Muscle of leg (tissue), 16 donors: ENCODE measurements at places on chromosomes 1 and 21.
A peak's percentile ranks its signal among the peaks of the same experiment; 100 is the strongest.

DNA sequence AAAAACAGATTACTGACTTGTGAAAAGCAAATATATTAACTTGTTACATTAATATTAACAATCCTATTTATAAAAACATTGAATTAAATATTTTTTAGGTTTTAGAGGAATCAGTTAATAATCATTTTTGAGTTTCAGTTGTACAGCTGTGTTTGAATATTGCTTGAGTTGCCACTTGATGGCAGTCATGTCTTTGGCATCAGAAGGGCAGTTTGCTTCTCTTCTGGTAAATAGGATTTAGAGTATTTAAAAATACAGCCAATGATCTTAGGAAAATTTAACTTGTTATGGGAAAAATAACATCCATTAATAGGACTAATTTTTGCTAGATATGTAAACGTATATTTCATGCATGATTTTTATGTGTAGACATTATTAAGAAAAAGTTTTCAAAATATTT lies 234.1 kb downstream of the NCAM2 start:
- no peak overlapping the region for H3K4me3 ChIP-seq
- no peaks in the 10 kb centered on the region for H3K36me3 ChIP-seq
- peak; percentile 81 for DNase-seq
- H3K27ac ChIP-seq = no peak overlapping the region
- no peaks in the 10 kb centered on the region for H3K27me3 ChIP-seq

- H3K4me1 ChIP-seq = no peaks in the 10 kb centered on the region
- no peak for DNase-seq
- H3K4me3 ChIP-seq = no peak overlapping the region
- no peaks in the 10 kb centered on the region for H3K36me3 ChIP-seq
- H3K27me3 ChIP-seq = peaks cover 2% of the 10 kb centered on the region
- no peak overlapping the region for H3K27ac ChIP-seq
Observed at GRCh38 chr21:38363693-38364092, 106.9 kb downstream of the KCNJ15 start.

DNA sequence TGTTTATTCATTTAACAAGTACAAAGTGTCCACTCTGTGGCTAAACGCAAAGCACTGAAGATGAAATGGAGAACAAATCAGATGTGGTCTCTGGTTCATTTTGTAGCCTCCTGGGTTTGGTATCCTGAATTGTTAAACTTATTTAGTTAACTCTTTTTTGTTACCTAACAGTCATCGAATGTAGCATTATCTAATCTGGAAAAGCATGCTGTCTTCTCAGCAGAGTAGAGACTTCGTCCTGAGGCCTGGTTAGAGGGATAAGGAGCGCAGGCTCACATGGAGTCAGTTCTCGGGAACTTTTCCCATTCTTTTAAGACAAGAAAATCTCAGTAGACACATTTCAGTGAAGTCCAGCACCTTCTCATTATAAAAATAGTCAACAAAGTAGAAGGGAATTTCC lies 33.1 kb upstream of the SH3D21 start:
- no peaks in the 10 kb centered on the region for H3K4me1 ChIP-seq
- H3K27me3 ChIP-seq = no peaks in the 10 kb centered on the region
- H3K36me3 ChIP-seq = peaks cover 22% of the 10 kb centered on the region
- no peak overlapping the region for H3K4me3 ChIP-seq

DNA sequence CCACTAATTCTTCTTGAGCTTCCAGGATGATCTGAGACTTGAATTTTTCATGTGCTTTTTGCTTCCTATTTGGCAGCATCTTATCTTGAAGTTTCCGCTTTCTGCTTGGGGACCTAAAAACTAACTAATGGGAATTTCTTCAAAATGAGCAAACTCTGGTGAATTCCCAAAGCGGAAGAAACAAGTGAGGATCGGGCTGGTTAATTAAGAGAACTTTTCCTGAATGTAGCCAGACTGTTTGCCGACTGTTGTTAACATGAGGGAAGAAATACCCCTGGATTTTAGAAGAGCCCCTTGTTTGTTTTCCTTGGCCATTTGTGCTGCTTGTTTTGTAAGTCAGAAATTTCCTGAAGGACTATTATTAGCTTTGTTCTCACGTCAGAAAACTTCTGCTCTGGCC lies 6.1 kb upstream of the SELE start:
- peaks cover 2% of the 10 kb centered on the region for H3K27me3 ChIP-seq
- H3K4me3 ChIP-seq = no peak overlapping the region
- DNase-seq = peak; percentile 28
- H3K4me1 ChIP-seq = peaks cover 3% of the 10 kb centered on the region

GRCh38 chr1:106924360-106924759 lies 132.1 kb upstream of the PRMT6 start:
- no peaks in the 10 kb centered on the region for H3K36me3 ChIP-seq
- H3K27me3 ChIP-seq = no peaks in the 10 kb centered on the region
- no peak for DNase-seq
- H3K27ac ChIP-seq = no peak overlapping the region
- no peak overlapping the region for H3K4me3 ChIP-seq

DNA sequence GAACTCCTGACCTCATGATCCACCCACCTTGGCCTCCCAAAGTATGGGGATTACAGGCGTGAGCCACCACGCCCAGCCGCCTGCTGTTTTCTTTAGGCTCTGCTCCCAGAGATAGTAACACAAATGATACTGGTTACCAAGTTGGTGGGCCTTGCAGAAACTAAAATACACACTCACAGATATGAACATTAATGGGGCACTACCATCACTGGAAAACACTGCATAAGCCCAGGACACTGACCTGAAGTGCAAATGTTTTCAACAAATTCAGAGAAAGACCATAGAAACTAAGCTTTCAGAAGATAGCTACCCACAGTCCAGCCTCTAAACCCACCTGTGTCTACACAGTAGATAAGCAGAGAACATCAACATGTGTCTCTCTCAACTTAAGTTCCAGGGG lies 180.5 kb downstream of the FCRL5 start:
- H3K4me3 ChIP-seq = no peak overlapping the region
- no peak for DNase-seq
- H3K4me1 ChIP-seq = no peaks in the 10 kb centered on the region
- no peaks in the 10 kb centered on the region for H3K27me3 ChIP-seq

GRCh38 chr1:89725011-89725370 lies 92.1 kb downstream of the LRRC8C start:
- no peak overlapping the region for H3K4me3 ChIP-seq
- H3K36me3 ChIP-seq = no peaks in the 10 kb centered on the region
- H3K27me3 ChIP-seq = no peaks in the 10 kb centered on the region
- peak overlapping the region; percentile 91 for H3K27ac ChIP-seq

DNA sequence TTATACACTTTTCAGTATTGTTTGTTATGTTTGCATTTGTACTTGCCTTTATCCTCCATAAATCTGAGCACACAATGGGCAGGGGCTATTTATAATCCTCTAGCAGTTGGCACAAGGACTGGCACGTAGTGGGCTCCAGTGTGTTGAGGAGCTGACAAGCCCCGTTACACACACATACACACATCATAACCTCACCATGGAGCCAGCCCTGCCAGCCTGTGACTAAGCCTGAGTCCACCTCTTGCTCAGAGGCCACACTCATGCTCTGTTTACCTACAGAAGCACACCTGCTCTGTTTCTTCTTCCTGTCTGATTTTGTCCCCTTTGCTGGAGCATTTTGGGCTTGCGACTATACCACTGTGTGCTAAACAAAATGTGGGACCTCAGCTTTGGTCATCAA lies 64.5 kb upstream of the SPATA6 start:
- no peak for DNase-seq
- no peaks in the 10 kb centered on the region for H3K4me1 ChIP-seq
- H3K27me3 ChIP-seq = no peaks in the 10 kb centered on the region
- no peak overlapping the region for H3K4me3 ChIP-seq
- no peak overlapping the region for H3K27ac ChIP-seq
- no peaks in the 10 kb centered on the region for H3K36me3 ChIP-seq

GRCh38 chr21:46411236-46411635 lies 47.5 kb upstream of the DIP2A start:
- DNase-seq = no peak
- H3K27ac ChIP-seq = no peak overlapping the region
- H3K36me3 ChIP-seq = peaks cover 35% of the 10 kb centered on the region
- H3K27me3 ChIP-seq = no peaks in the 10 kb centered on the region

- H3K36me3 ChIP-seq = no peaks in the 10 kb centered on the region
- H3K27ac ChIP-seq = no peak overlapping the region
- H3K4me1 ChIP-seq = no peaks in the 10 kb centered on the region
- H3K4me3 ChIP-seq = no peak overlapping the region
Observed at GRCh38 chr1:111249960-111250359, 22.4 kb downstream of the CHI3L2 start.

- H3K4me3 ChIP-seq = no peak overlapping the region
- H3K27me3 ChIP-seq = no peaks in the 10 kb centered on the region
- H3K36me3 ChIP-seq = no peaks in the 10 kb centered on the region
- peaks cover 25% of the 10 kb centered on the region for H3K4me1 ChIP-seq
Observed at GRCh38 chr1:33433509-33434362, 2.8 kb upstream of the PHC2 start.

GRCh38 chr1:223496883-223497282 lies 103.7 kb downstream of the CCDC185 start:
- no peak for DNase-seq
- peaks cover 3% of the 10 kb centered on the region for H3K27me3 ChIP-seq
- no peak overlapping the region for H3K27ac ChIP-seq

DNA sequence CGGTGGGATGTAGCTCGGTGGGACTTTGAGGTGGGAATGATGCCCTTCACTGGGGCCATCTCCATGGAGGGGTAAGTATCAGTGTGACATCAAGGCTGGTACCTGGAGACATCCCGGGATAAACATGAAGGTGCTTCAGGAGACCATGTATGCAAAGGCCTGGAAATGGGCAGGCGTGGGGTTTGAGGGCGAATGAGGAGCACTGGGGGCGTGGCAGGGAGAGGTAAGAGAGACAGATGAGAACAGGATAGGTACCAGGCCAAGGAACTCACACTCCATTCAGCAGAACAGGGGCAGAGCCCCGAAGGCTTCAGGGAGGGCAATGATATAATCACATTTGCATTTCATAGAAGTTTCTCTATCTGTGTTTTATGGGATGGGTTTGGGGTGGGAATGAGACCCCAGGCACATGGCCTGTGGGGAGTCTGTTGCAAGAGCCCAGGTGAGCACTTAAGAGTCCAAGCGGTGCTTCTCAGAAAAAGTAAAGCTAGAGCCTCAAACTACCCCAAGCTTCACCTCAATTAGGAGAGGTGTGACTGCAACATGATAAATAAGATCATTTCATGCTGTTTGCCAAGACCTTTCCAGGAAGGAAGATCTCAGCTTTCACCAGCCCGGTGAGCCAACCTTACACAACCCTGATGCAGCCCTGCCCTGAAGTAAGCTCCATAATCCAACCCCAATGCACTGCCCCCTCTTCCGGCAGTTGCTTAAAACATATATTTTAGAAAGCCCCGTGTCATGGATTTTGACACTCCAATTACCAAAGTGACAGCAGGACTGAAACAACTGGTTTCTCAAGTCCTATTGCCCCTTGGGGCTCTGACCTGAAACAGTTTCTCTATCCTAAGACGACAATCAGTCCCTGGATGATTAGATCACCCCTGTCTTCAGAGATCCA lies 7.4 kb downstream of the S100A9 start:
- H3K36me3 ChIP-seq = no peaks in the 10 kb centered on the region
- no peak overlapping the region for H3K27ac ChIP-seq
- no peak overlapping the region for H3K4me3 ChIP-seq
- no peaks in the 10 kb centered on the region for H3K4me1 ChIP-seq
- no peak for DNase-seq

- no peak for DNase-seq
- peaks cover 25% of the 10 kb centered on the region for H3K4me1 ChIP-seq
- no peaks in the 10 kb centered on the region for H3K27me3 ChIP-seq
- peak overlapping the region; percentile 63 for H3K27ac ChIP-seq
- no peak overlapping the region for H3K4me3 ChIP-seq
Observed at GRCh38 chr1:8856689-8857412, 21.6 kb downstream of the ENO1 start.

DNA sequence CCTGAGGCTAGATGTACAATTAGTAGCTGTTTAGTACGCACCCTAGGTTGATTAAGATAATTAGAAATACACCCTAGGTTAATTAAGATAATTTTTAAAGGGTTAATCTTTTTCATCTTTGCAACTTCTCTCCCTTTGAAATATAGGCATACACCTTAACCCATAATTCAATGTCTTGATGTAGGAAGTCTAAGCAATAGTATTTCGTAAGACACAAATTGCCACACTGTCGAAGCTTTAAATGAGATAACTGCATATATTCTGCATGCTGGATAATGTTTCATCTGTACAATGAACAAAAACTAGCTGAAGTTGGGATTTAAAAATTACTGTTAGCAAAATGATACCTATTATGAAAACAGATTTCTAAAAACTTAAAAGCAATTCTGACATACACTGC lies 122.9 kb downstream of the EVI5 start:
- no peak for DNase-seq
- no peak overlapping the region for H3K27ac ChIP-seq
- no peaks in the 10 kb centered on the region for H3K4me1 ChIP-seq
- peaks cover 7% of the 10 kb centered on the region for H3K36me3 ChIP-seq
- H3K27me3 ChIP-seq = no peaks in the 10 kb centered on the region
- H3K4me3 ChIP-seq = no peak overlapping the region

GRCh38 chr1:45926330-45926729 lies 122.9 kb downstream of the MAST2 start:
- H3K4me1 ChIP-seq = no peaks in the 10 kb centered on the region
- DNase-seq = no peak
- no peaks in the 10 kb centered on the region for H3K27me3 ChIP-seq
- H3K4me3 ChIP-seq = no peak overlapping the region
- H3K27ac ChIP-seq = no peak overlapping the region
